ENCODE measurements at places on chromosomes 11 and 22.

- DNase-seq = no peak
Measured at GRCh38 chr11:61007956-61008896, 36.7 kb downstream of the CD6 start.

DNA sequence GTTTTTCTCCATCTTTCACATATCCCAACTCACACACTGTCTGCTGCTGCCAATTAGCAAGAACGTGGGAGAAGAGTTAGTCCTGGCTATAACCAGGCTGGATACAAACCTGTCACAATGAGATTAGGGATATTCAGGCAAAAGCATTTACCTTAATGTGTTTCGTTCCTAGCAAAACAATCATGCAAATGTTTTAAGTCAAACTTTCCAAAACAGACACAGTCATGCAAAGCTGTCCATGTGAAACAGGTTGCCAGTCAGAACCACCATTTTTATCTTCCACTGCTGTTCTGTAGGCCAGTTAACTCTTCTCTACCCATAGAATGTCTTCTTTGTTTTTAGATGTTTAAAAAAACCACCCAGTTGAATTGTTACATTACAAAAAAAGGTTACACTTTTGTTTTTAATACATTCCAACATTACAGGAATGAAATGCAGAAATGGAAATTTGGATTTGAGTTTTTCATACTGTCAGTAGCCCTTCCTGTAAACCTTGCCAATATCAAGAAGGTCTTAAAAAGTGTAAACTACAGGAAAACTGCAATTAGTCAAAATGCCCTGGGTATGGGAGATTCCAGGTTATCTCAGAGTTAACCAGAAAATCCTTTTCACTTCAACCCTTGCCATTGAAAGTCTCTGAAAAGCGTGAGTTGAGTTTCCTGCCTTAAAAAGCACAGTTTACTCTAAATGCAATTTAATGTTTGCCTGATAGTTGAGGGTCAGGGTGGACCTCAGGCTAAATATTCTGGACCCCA lies 34.2 kb upstream of the LDLRAD3 start:
- DNase-seq = no peak

DNA sequence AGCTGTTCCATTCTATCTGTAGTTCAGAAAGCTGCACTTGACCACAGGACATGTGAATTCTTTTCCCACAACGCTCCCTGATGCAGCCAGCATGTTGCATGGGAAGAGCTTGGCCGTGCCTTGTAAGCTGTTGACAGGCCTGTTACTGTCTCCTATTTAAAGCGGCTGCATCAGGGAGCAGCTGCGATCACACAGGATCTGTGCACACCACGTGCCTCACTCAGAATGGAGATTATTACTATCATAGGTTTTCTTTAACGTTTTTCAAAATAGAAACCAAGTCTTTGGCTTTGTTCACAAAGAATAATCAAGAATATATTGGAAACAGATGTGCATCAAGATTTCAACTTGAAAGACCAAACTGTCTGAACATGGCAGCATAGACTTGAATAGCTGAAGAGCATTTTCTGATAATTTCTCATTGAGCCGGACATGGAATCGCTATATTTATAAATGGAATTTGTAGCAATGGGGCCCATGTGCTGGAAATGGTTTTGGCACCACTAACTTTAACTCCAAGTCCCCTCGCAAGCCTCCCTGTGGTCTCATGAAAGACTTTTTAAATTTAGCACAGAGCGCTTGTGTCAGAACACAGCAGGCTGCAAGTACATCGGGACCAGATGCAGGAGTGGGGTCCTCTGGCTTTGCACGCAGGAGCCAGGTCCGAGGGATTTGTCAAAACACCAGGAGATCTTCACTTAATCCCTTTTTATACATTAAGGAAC lies 40.8 kb upstream of the MYO18B start:
- no peak for DNase-seq

DNA sequence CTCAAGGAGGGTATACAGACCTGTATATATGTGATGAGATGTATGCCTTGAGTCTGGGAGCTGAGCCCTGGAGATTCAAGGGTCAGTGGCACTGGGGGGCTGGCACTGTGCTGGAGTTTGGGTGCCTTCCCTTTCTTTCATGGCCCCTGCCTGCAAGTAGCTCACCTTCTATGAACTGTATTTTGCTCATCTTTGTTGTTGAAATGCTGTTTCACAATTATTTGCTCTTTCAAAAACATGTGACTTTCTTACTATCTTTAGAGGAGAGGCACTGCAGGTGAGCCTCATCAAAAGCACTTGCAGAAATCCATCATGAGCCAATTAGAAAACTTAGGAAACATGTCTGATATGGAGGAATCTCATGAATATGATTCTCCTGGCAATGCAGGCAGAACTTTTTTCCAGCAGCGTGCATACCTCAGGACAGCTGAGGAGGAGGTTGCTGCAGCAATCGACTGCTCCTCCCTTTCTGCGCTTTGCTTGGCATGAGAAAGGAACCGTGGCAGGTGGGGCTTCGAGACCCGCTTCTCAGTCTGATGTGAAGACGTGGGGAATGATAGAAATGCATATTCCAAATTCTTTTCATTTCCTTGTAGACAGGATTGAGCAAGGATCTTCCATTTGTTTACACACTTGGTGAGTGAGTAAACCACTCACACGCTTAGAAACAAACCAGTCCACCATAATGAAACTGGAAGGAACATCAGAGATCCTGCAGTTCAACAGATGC lies 178.4 kb upstream of the E2F8 start:
- DNase-seq = no peak

DNA sequence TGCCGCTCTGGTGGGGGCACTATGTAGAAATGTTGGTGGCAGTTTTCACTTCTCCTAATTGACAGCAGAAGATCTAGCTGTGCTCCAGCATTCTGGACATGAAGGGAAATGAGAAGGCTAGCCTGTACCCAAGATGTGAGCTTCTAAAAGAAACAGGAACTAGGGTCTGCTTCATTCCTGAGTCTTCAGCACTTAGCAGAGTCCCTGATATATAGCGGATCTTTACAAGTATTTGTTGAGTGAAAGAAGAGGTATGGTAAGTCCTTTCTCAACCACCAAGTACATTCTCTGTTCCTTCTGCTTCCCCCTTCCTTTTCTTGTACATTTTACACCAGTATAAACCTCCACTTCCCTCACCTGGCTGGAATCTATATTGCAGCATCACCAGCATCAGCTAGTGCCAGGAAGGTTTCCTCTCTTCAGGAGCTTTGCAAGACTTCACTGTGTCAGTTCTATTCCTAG lies 408.3 kb upstream of the CADM1 start:
- DNase-seq = no peak

DNA sequence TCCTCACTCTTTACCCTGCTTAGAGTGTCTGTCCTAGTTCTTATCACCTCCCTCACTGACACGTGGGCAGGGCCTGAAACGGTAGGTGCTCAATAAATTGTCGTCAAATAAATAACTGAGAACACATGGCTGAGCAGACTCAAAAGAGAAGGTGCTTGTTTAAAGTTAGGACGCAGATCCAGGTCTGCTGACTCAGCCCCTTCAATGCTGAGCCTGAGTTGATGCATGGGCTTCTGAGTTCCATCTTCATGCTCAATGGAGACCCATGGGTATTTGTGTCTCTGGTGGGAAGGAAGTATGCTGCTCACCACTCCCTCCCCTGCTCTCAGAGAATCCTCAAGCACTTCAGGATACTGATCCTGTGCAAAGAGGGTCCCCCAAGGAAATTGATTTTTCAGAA lies 67.5 kb downstream of the FLI1 start:
- no peak for DNase-seq

Measured in CD4-positive, alpha-beta T cell treated with Interleukin-6 at 100 ng/mL for 8 hours (primary cell).